Tibial artery (tissue), 4 donors: ENCODE measurements at places on chromosomes 6 and 20.
A peak's percentile ranks its signal among the peaks of the same experiment; 100 is the strongest.

- DNase-seq = no peak
Measured at GRCh38 chr20:43755851-43756250, 29.0 kb upstream of the GTSF1L start.

DNA sequence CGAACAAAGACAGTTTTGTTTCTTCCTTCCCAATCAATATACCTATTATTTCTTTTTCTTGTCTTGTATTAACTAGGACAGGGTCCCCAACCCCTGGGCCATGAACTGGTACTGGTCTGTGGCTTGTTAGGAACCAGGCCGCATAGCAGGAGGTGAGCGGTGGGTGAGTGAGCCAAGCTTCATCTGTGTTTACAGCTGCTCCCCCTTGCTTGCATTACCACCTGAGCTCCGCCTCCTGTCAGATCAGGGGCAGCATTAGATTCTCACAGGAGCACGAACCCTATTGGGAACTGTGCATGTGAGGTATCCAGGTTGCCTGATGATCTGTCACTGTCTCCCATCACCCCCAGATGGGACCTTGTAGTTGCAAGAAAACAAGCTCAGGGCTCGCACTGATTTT is 151.9 kb downstream of the CDKAL1 start:
- no peak for DNase-seq

DNA sequence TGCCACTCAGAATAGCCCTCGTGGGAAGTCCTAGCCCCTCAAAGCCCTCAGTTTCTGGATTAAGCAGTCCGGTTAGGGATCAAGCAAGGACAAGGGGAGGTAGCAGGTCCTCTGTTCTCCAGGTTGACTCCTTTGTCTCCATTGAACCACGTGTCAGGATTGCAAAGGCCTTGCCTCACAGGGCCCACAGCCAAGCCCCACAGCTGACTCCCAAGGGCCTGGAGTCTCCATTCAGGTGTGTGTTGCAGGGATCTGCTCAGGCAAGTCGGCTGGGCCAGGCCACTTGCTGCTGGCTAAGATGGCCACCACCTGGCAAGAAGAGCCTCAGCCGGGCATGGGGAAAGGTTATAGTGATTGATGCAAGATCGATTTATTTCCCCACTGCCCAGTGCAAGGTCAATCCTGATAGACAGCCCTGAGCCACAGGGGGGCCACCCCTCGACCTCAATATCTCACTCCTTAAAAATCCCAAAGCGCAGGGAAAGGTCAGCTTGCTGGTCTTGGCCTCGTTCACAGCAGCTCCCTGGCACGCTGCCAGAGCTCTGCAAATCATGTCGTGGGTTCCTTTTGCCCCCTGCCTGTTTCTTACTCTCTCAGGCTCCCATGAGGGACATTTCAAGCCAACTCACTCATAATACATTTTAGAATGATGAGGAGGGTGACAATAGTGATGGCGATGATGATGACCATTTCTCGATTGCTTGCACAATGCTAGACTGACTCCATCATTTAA is 75.9 kb downstream of the EDN3 start:
- DNase-seq = no peak

DNA sequence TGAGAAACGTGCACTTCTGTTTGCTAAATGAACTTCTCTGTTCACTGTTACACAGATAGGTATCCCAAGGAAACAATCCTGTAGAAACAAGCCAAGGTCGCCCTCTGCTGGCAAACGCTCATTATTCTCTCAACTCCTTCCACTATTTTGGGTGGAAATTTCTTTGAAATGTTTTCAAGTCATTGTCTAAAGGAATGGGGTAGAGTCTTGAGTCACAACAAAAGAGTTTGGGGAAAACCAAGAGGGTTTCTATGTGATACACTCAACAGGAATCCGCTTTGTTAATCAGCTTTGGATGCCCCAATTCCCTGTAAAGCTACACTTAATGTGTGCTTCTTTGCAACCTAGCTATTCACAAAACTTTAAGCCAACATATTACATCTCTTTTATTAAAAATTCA is 4.6 kb upstream of the RAE1 start:
- DNase-seq = no peak

- DNase-seq = no peak
Measured at GRCh38 chr6:158367816-158368215, 55.6 kb downstream of the TULP4 start.

- no peak for DNase-seq
Measured at GRCh38 chr6:107413966-107414645, 45.3 kb downstream of the PDSS2 start.

- no peak for DNase-seq
Measured at GRCh38 chr20:48622421-48622820, 205.4 kb downstream of the PREX1 start.

- no peak for DNase-seq
Measured at GRCh38 chr6:134247231-134247833, 70.6 kb downstream of the SGK1 start.

- DNase-seq = peak; percentile 35
Measured at GRCh38 chr6:36714511-36714910, 16.9 kb downstream of the RAB44 start.

- no peak for DNase-seq
Measured at GRCh38 chr20:53801609-53802370, 208.2 kb upstream of the ZNF217 start.

DNA sequence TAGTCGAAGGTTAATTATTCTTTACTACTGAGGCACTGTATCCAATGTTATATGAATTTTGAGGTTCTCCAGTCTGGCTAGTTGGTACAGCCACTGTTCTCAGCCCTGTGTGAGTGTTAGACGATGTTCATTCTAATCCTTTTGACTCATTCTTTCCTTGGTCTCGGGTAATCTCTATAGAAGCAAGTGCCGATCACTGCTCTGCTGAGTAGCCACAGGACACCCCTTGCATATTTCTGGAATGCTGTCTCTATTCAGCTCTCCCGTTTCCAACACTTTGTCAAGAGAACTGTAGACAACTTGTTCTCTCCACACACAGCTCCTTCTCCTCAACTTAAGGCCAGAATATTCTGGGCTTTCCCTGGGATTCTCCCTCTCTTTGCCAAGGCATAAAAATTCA is 42.4 kb upstream of the PLCB1 start:
- DNase-seq = no peak

GRCh38 chr6:709471-710056 is 16.6 kb upstream of the EXOC2 start:
- no peak for DNase-seq

GRCh38 chr6:16539086-16539931 is 222.0 kb downstream of the ATXN1 start:
- no peak for DNase-seq

GRCh38 chr6:45892696-45893245 is 122.9 kb downstream of the CLIC5 start:
- no peak for DNase-seq

DNA sequence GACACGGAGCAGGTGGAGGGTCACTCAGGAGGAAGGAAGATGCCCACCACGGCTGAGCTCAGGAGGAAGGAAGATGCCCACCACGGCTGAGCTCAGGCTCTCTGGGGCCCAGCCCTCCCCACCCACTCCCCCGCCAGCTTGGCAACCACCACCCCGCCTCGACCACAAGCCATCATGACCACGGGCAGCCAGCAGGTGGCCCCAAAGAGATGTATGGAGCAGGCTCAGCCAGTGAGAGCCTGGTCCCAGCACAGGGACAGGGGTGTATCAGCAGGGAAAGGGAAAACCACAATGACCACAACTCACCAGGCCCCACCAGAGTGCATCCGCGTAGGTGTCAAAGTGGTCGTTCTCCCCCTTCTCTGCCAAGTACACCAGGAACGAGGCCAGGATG is 30.4 kb downstream of the KCNQ2 start:
- DNase-seq = no peak

- DNase-seq = no peak
Measured at GRCh38 chr6:37897321-37897720, 77.8 kb downstream of the ZFAND3 start.

DNA sequence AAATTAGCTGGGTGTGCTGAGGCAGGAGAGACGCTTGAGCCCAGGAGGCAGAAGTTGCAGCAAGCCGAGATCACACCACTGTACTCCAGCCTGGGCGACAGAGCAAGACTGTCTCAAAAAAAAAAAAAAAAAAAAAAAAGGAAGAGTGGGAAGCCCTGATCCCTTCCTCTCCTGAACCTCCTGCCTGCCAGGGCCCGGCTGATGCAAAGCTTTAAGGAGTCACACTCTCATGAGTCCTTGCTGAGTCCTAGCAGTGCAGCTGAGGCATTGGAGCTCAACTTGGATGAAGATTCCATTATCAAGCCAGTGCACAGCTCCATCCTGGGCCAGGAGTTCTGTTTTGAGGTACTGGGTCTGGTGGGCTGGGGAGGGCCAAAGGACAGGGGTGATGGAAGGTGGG is 15.1 kb downstream of the SYNGAP1 start:
- DNase-seq = peak; percentile 37

DNA sequence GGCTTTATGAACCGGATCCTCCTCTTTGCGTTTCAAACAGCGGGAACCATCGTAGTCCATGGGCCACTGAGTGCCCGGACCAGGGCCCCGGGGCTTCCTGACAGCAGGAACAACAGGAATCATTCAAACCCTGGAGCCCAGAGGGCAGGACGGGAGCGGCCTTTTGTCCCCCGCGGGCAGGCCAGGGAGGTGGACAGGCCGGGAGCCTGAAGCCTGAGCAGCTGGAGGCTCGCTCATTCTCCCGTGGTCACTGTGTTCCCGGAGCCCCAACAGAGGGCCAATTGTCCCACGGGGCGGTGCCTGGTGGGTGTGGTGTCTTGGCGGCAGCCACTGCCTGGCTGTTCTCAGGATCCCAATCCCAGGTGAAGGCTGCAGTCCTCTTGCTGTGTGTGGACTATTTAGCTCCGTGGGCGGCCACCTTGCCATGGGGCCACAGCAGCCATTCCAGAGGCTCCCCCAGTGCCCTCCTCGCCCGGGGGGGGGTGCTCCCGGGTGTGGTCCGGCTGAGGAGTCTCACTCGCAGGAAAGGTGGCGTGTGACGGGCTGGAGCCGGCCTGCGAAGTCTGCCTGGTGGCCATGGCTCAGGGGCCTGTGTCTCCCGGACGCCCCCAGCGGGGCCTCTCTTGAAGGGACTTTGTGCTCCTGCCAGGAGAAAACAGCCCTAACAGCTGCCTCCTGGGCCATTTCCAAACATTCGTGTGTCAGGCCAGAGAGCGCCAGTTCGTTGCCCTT is 77.2 kb upstream of the BHLHE23 start:
- peak; percentile 46 for DNase-seq

DNA sequence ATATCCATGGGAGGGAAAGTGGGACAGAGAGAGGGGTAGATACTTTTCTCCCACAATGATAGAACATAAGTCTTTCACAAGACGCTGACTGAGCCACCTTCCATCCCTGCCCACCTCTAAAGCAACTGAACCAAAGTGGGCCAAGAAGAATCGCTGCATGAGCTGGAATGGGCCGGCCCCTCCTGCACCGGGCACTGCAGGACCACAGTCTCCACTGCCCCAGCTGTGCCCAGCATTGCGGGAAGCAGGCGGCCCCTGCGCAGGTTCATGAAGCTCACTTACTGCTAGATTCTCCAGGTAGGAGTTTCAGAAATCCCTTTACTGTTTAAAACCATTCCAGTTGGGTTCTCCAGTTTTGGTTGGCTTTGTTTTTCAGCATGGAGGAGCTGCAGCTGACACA is 32.0 kb upstream of the CST7 start:
- DNase-seq = no peak

DNA sequence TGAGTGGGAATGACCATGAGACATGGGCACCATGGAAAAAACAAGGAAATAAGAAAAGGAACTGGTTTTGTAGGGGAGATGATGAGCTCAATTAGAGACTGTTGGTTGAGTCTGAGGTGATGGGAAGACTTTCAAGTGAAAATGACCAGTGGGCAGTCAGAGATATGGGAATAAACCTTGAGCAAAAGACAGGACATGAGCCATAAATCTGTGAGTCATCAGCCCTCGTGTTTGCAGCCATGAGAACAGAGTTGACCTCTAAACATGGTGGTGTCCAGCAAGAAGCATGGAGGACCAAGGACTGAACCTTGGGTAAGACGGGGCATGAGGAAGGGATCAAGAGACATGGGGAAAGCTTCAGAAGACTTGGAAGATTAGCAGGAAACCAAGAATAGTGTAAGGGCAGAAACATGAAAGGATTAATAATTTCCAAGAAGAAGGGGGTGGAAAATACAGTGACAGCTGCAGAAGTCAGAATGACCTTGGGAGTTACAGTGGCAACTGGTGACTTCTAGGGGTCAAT is 280.6 kb upstream of the PRDM1 start:
- DNase-seq = no peak

GRCh38 chr6:11236076-11236750 is 3.7 kb upstream of the NEDD9 start:
- DNase-seq = no peak

- DNase-seq = no peak
Measured at GRCh38 chr6:16139556-16139955, 10.7 kb downstream of the MYLIP start.

DNA sequence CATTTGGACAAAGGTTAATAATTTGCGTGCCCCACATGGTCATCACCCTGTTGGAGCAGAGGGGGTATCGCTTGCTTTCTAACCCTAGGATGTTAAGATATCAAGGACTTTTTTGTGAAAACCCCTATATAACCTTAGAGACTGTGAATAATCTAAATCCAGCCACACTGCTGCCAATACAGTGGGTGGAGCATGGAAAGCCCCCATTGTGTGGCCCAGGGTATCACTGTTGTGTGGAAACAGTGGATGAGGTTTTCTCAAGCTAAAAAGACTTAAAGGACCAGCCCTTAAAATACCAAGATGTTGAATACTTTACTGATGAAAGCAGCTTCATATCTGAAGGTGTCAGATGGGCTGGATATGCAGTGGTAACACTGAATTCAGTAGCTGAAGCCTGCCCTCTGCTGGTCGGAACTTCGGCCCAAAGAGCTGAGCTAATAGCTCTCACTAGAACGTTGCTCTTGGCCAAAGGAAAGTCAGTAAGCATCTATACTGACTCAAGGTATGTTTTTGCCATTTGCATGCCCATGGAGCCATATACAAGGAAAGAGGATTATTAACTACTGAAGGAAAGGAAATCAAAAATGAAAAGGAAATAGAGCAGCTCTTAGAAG is 695.2 kb downstream of the PHF3 start:
- no peak for DNase-seq

GRCh38 chr6:166640342-166641043 is 13.4 kb upstream of the RPS6KA2 start:
- no peak for DNase-seq

DNA sequence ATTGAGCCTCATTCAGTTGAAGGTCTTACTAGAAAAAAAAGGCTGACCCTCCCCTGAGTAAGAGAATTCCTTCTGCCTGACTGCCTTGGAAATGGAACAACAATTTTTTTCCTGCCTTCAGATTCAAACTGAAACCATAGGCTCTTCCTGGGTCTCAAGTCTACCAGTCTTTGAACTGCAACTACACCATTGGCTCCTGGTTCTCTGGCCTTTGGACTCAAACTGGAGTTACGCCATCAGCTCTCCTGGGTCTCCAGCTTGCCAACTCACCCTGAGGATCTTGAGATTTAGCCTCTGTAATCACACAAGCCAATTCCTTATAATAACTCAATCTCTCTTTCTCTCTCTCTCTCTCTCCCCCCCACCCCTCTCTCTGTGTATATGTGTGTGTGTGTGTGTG is 36.0 kb upstream of the SNX9 start:
- no peak for DNase-seq

- DNase-seq = no peak
Measured at GRCh38 chr6:101544286-101544685, 150.8 kb downstream of the GRIK2 start.
